ENCODE measurements at places on chromosomes 11 and 22. TPM values are rescaled to one million over a fixed set of nuclear protein-coding genes. Genes with fewer than 3 reads are reported as not detected.

- DNase-seq, result no peak
These were observed 489.4 kb downstream of the KCNA4 start for GRCh38 chr11:29527391-29527936.

- no peak for DNase-seq
These were observed 86.8 kb downstream of the DEPDC5 start for GRCh38 chr22:31840585-31840984.

The ZC3H12C gene
- 0.08 TPM for polyA plus RNA-seq

The ARRB1 gene
- 0.61 TPM for polyA plus RNA-seq

DNA sequence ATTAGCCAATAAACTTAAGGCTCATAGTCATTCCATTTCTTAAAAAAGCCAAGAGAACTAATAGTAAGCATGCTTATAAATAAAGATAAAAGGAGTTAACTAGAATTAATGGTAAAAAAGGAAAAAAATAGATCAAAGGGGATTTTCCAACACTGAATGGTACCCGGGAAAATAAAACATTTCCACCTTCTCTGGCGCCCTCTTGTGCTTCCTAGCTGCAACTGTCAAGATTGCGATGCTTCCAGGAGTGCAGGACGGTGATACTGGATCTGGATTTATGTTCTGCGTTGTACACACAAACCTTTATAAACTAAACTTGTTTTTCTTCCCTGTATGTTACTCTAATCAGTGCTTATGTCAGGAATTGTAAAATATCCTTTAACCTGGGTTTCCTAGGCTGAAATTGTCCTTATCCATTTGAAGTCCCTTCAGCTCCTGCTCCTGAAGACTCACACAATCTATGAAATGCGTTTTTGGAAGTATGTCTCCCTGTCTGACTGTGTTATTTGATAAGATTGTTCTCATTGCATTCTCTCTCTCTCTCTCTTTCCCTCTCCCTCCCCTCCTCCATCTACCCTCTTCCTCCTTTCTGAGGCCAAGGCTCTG lies 9.6 kb upstream of the HTATIP2 start:
- DNase-seq, result no peak

DNA sequence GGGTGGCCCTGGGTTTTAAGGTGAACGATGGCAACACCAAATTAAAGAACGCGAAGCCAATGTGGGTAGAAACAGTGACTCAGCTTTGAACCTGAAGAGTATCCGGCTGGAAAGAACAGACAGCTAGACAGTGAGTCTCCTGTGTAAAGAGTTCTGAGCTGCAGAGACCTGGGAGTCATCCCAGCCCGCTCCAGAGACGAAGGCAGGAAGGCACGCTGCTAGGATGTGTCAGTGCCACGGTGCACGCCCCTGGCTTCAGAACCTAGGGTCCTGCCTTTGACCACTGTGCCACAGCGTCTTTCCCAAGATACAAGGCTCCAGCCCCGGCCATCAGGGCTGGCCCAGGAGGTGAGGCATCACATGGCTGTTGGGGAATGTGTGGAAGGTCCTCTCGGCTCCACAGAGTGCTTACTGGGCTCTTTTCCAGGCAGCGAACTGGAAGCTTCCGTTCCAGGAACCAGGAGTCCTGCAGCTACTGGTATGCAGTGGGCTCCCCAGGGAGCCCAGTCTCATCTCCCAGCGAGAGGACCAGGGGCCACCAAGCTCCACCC lies 29.9 kb downstream of the LRFN4 start:
- DNase-seq, result no peak

The KCNJ11 gene
- 0.49 TPM for polyA plus RNA-seq

GRCh38 chr11:78796956-78797355 lies 222.3 kb upstream of the NARS2 start:
- DNase-seq, result no peak

GRCh38 chr11:77203901-77204753 lies 76.1 kb downstream of the MYO7A start:
- DNase-seq, result no peak

DNA sequence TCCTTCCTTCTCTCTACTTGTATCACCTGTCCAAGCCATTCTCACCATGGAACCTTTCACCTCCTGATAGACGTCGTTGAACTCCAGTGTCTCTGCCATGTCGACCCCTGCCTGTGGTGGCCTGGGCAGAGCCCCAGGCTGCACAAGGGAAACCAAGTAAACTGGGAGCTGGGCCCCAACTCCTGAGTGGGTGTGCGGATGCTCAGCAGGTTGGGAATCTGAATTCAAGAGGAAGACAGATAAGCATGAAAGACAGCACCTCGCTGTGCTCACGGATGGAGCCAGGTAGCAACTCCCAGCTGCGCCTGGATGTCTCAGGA lies 709 bp downstream of the SSRP1 start:
- peak; percentile 4 for DNase-seq

- no peak for DNase-seq
These were observed 428 bp downstream of the SCN3B start for GRCh38 chr11:123653827-123654565.

The OR52E2 gene
- polyA plus RNA-seq, result not detected

- no peak for DNase-seq
These were observed 41.6 kb downstream of the PRCP start for GRCh38 chr11:82858556-82859091.

The TMEM151A gene
- not detected for polyA plus RNA-seq

GRCh38 chr11:121194731-121195596 lies 93.9 kb downstream of the TECTA start:
- peak; percentile 53 for DNase-seq

GRCh38 chr11:10579700-10580099 lies 11.2 kb upstream of the LYVE1 start:
- DNase-seq, result peak; percentile 21

DNA sequence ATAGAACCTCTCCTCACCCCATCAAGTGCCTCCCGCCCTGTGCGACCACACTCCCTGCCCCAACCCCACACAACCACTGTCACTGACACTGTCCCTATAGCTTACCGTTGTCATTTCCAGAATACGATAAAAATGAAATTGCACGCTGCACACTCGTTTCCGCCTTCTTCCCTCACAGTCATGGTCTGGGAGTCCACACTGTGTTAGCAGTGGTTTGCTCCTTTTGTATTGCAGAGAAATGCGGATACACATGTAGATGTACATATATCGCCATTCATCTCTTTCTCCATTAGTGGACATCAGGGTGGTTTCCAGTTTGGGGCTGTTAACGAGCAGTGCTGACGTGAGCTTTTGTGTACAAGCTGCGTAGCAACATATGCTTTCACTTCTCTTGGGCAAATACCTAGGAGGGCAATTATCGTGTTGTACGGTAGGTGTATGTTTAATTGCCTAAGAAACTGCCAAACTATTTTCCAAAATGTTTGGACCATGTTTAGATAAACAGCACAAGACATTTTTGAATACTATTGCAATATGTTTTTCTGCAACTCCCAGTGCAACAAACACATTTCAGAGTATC lies 59.2 kb upstream of the CD5 start:
- DNase-seq, result no peak

Data from naive B cell (primary cell).